OCI-LY7 (cell line): ENCODE measurements at places on chromosomes 16 and 17. TPM values are rescaled to one million over a fixed set of nuclear protein-coding genes. Genes with fewer than 3 reads are reported as not detected.

ORMDL3 gene
- 61.3 and 65.9 TPM in 2 replicates for total RNA-seq

CCL1 gene
- not detected in 2 replicates for total RNA-seq

ENPP7 gene
- 0.42 and 0.53 TPM in 2 replicates for total RNA-seq

CTRB1 gene
- total RNA-seq: not detected in 2 replicates

SYCE1L gene
- total RNA-seq: 9.3 and 9.9 TPM in 2 replicates

SCRN2 gene
- 37.3 and 39.1 TPM in 2 replicates for total RNA-seq

TEX14 gene
- total RNA-seq: 1.3 and 2.3 TPM in 2 replicates

IL17C gene
- 0.50 and 0.86 TPM in 2 replicates for total RNA-seq

MFAP4 gene
- 0.31 and 0.65 TPM in 2 replicates for total RNA-seq

G6PC1 gene
- total RNA-seq: 1.9 and 2.6 TPM in 2 replicates

FZD2 gene
- total RNA-seq: 9.2 and 10.9 TPM in 2 replicates

DNA sequence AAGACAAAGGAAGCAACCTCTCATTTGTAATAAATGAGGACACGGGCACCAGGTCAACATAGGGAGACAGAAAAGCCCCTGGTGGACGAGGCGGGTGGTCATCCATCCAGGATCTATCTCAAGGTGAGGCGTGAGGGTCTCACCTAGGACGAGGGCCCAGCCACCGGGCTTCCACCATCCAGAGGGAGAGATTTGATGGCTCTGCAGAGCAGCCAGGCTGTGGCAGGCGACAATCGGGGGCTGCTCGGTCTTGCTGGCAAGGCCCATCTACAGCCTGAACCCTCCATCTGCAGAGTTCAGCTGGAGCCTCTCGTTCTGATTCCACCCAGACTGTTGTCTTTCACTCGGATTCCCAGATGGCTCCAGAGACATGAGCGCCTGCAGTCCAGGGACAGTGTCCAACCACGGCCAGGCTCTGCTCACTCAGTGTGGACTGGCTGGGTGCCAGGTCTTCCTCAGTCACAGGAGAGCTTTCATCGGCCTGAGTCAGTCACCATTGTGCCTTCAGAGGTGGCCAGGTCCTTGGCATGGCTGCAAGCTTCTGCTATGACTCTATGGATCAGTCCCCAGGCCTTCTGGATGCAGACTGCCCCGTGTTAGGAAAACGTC lies 5.9 kb downstream of the LITAFD start:
- no peak for DNase-seq

GRCh38 chr16:86545954-86546637 lies 8.9 kb downstream of the MTHFSD start:
- DNase-seq: no peak

GRCh38 chr17:55652114-55652823 lies 70.4 kb downstream of the TMEM100 start:
- no peak for DNase-seq

GRCh38 chr17:33002246-33002645 lies 10.6 kb downstream of the SPACA3 start:
- DNase-seq: no peak

- DNase-seq: peak; percentile 86
These were observed 16.1 kb downstream of the PLK1 start for GRCh38 chr16:23694644-23695373.

DNA sequence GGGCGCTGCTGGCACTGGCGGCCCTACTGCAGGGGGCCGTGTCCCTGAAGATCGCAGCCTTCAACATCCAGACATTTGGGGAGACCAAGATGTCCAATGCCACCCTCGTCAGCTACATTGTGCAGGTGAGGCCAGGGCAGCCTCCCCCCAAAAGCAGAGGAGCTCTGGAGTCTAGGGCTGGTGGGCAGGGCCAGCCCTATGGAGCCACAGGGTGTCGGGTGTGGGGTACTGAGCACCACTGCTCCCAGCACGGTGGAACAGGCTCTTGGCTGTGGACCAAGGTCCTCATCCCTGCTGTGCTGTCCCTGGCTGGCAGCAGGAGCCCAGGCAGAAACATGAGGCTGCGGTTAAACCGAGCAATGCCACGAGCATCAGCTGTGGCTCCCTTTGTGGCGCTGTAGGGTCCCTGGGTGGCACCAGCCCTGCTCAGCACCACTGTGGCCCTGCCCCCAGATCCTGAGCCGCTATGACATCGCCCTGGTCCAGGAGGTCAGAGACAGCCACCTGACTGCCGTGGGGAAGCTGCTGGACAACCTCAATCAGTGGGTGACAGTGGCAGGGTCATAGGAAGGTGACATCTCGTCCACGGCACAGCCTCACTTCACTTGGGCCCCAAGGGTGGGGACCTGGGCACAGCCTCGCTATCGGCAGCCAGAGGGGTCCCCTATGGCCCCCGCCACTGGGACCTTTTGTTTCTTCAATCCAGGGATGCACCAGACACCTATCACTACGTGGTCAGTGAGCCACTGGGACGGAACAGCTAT lies 1.1 kb downstream of the DNASE1 start:
- DNase-seq: no peak

GRCh38 chr17:1793447-1793806 lies 31.6 kb downstream of the SERPINF1 start:
- DNase-seq: no peak

- no peak for DNase-seq
These were observed 156.9 kb upstream of the KCNJ16 start for GRCh38 chr17:69918164-69918563.

GRCh38 chr17:50939795-50940684 lies 73.9 kb upstream of the TOB1 start:
- DNase-seq: no peak

GRCh38 chr17:49482144-49482817 lies 12.8 kb upstream of the NGFR start:
- DNase-seq: no peak

- DNase-seq: peak; percentile 83
These were observed 1.4 kb downstream of the NOTUM start for GRCh38 chr17:81959362-81960129.

- DNase-seq: peak; percentile 54
These were observed 160.1 kb downstream of the MAP2K4 start for GRCh38 chr17:12180644-12181261.

DNA sequence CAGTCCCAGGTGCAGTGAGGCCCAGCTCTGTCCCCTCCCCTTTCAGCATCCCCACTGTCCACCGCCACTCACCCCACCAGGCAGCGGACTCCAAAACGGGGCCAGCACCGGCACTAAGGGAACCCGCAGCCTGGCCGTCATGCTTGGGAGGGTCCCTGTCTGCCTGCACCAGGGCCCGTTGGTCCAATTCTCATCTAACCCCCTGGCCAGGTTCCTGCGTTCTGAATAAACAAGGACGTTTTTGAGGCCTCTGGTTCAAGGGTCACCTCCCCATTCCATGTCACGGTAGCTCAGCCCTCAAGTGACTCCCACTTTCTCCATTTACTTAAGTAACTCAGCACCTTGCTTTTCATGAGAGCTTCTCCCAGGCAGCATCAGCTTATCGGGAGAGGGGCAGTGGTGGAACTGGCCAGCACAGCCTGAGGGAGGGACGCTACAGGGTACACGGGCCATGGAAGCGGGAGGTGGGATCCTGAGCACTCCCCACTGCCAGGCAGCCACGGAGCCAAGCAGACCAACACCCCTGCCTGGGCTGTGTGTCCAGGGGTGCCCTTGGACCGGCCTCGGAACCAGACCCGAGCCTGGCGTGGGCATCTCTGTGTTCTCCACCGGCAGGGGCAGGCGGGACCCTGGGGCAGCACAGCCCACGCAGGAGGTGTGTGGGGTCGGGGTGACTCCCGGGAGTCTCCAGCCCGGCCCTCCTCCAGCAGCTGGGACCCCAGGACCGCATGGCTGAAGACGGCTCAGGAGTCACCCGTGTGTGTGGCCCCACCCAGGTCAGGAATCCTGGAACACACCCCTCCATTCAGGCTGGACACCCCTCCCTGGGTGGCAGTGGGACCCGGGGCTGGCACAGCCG lies 74.9 kb upstream of the GNG13 start:
- no peak for DNase-seq

GRCh38 chr16:57544124-57544653 lies 1.7 kb downstream of the ADGRG5 start:
- DNase-seq: peak; percentile 83

DNA sequence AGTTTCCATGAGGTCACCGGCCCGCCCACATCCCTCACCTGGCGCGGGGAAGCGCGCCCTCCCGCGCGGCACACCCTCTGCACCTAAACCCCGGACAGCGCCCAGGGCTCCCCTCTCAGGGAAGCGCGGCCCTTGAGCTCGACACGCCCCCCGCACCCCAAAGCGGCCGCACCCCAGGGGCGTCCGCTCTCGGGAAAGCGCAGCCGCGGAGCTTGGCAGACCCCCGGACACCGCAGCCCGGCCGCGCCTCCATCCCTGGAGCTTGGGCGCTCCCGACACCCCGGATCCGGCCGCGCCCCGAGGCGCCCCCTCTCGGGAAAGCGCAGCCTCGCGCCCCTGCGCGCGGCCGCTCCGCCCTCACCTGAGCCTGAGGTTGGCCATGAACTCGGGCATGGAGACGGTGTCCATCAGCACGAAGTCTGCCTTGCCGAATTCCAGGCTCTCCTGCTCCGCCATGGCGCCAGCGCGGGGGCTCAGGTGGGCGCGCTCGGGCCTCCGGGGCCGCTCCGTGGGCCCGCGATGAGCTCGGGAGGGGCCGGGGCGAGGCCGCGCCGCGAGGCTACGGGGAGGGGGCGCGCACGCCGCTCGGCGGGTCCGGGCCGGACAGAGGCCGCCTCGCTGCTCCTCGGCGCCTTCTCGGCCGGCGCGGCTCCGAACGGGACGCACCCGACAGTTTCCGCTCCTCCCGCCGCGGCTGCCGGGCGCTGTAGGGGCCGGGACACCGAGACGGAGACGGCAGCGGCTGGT lies at the start of gene MYO1D:
Gene MYO1D (minus strand): TSS at position 708 of the 747 bp plus-strand sequence. CDS start 252 bp downstream, at position 456.
- peak; percentile 10 for DNase-seq

- DNase-seq: peak; percentile 36
These were observed 488 bp downstream of the SPSB3 start for GRCh38 chr16:1781758-1782407.

DNA sequence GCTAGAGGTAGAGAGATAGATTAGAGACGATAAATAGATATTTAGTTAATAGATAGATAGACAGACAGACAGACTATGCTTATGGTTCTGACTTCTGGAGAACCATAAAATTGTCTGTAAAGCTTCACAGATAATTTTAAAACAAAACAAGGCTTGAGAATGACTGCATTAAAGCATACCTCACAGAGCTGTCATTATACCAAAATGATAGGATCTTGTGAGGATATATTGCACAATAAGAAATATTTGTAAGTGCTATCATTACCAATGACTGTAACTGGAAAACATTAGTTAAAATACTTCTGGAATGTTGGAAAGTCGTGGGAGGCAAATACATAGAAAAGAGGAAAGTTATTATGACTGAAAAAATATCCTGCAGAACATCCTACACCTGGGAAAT lies 3.6 kb upstream of the OR1E1 start:
- no peak for DNase-seq

DNA sequence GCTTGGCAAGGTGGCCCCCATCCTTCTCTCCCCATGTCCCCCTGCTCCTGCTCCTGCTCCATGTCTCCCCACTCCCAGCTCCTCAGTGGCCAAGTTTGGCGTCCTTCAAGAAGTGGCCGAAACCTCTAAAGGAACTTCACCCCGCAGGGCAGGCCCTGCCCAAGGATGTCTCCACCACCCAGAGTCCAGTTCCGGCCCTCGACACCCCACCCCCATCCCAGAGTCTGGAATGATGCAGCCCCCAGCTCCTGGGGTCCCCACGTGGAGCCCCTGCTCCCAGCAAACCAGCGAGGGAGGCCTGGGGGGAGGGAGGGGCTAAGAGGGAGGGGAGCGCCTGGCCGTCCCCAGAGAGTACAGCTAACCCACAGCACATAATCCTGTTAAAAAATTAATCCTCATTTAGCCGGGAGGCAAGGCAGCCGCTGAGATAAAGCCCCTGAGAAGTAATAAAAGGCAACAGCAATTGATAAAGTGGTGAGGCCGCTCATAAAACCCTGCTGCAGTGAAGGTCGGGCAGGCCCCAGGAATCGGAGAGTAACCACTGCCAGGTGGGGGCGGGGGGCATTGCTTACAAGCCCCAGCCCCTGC lies 9.9 kb upstream of the ENPP7 start:
- DNase-seq: no peak

GRCh38 chr16:28985211-28986041 lies 574 bp downstream of the LAT start:
- DNase-seq: no peak

DNA sequence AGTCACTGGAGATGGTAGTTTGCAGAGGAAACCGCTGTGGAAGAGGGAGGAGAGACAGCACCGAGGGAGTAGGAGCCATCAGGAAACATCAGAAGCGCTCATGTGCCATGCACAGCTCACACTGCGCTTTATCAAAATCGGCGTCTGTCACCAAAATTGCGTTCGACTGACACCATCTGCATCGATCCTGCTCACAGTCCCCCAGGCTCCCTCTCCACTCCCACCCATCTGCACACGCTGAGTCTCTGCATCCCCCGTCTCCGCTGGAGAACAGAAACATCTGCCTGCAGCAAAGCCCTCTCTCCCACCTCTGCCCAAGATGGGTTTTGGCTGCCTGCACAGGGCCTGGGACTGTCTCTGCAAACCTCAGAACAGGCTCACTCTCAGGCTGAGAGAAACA lies 187.5 kb upstream of the RPL38 start:
- no peak for DNase-seq

DNA sequence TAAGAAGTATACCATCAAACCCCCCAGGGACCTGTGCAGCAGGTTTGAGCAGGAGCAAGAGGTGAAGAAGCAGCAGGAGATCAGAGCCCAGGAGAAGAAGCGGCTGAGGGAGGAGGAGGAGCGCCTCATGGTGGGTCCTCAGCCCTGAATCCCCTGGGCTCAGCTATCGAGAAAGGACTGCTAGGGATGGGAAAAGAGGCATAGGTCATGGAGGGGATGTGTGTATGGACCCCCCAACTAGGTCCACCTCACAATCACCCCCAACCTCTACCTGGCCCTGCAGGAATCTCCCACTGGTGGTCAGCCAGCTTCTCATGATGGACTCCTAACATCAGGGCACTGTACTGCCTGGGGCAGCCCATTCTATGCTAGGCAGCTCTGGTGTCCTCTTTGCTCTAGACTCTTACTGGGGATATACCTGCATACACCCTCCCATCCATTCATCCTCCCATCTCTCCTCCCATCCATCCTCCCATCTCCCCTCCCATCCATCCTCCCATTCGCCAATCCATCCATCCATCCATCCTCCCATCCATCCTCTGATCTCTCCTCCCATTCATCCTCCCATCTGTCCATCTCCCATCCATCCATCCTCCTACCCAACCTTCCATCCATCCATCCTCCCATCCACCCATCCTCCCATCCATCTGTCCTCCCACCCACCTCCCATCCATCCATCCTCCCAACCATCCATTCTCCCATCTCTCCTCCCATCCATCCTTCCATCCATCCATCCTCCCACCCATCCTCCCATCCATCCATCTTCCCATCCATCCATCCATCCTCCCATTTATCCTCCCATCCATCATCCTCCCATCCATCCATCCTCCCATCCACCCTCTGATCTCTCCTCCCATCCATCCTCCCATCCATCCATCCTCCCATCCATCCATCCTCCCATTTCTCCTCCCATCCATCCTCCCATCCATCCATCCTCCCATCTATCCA lies 10.6 kb downstream of the DRC7 start:
- no peak for DNase-seq

- DNase-seq: no peak
These were observed 168.8 kb upstream of the CHMP6 start for GRCh38 chr17:80822700-80823410.
